ENCODE measurements at places on chromosomes 12 and 14.

GRCh38 chr12:122523280-122523679 is 3.5 kb downstream of the RSRC2 start:
- DNase-seq, result no peak

- no peak for DNase-seq
These were observed 151.4 kb upstream of the RGS6 start for GRCh38 chr14:71780822-71781221.

GRCh38 chr12:24760162-24760561 is 188.7 kb downstream of the BCAT1 start:
- no peak for DNase-seq

DNA sequence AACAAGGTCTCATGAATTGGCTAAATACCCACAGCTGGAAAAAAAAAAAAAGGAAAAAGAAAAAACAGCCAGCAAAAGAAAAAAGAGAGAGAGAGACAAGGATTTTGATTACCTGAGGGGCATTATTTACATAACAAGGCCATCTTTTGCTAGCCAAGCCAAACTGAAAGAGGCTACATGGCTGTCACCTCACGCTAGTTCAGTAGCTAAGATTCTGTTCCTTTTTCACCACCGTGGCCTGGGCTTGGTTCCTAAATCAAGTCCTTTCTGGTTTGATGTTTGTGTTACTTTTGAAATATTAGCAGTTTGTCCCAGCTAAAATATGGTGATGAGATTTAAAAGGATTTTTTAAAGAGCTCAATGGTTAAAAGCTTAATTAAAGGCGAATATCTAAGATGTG is 2.0 kb upstream of the SDS start:
- no peak for DNase-seq

GRCh38 chr12:121021754-121022153 is 5.5 kb upstream of the C12orf43 start:
- no peak for DNase-seq

- DNase-seq, result no peak
These were observed 115.1 kb upstream of the PTPRB start for GRCh38 chr12:70752327-70752726.

GRCh38 chr12:104602406-104602805 is 145.7 kb downstream of the CHST11 start:
- no peak for DNase-seq

GRCh38 chr12:109476807-109477184 is 304 bp downstream of the KCTD10 start:
- DNase-seq, result no peak

GRCh38 chr12:22284871-22285270 is 49.6 kb downstream of the ST8SIA1 start:
- no peak for DNase-seq

GRCh38 chr14:85466678-85467077 is 63.3 kb upstream of the FLRT2 start:
- DNase-seq, result no peak

DNA sequence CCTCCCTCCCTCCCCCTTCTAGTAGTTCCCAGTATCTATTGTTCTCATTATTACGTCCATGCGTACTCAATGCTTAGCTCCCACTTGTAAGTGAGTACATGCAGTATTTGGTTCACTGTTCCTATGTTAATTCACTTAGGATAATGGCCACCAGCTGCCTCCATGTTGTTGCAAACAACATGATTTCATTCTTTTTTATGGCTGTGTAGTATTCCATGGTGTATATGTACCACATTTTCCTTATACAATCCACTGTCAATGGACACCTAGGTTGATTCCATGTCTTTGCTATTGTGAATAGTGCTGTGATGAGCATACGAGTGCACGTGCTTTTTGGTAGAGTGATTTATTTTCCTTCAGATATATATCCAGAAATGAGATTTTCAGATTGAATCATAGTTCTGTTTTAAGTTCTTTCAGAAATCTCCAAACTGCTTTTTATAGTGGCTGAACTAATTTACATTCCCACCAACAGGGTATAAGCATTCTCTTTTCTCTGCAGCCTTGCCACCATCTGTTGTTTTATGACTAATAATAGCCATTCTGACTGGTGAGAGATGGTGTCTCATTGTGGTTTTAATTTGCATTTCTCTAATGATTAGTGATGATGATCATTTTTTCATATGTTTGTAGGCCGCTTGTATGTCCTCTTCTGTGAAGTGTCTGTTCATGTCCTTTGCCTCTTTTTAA is 17.9 kb upstream of the CLEC7A start:
- DNase-seq, result no peak

DNA sequence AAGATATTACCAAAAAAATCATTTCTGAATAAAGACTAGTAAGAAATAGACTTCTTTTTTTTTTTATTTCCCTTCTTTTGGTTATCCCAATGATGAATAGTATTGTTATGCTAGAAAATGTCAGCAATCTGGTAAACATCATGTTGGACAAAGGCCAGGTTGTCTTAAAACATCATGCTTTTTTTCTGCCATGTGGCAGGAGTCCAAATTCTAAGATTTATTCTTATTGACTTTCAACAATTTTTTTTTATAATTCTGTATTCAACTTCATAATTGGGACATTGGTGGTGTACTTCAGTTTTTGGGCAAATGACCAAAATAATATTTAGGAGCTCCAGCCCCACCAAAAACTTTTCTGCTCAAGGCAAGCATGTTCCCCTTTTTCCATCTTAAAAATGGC is 10.5 kb downstream of the DCN start:
- no peak for DNase-seq

DNA sequence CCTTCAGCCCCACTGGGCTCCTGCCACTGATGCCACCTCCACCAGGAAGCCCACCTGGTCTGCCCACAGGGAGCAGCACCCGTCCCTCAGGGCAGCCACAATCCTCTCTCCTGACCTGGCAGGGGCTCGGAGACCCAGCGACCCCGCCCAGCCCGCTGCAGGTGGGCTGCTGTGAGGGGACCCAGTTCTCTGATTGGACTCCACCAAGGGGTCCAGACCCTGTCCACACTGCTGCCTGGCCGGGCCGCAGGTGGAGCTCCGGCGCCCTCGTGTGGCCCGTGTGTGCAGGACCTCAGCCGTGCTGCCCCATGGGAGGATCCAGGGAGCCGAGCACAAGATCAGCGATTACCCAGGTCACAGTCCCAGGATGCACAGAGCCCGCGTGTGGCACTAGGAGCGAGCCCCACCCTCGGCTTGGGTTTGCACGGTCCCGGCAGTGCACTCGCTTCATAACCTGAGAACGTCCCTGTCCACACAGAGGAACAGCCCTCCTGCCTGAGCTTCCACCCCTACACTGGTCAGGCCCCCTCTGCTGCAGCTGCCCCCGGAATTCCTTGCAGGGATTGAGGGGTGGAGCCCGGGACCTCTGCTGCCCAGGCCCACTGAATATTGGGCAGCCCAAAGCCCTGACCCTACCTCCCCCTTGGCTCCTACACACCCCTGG is 35.4 kb upstream of the TMEM179 start:
- DNase-seq, result peak; percentile 82

DNA sequence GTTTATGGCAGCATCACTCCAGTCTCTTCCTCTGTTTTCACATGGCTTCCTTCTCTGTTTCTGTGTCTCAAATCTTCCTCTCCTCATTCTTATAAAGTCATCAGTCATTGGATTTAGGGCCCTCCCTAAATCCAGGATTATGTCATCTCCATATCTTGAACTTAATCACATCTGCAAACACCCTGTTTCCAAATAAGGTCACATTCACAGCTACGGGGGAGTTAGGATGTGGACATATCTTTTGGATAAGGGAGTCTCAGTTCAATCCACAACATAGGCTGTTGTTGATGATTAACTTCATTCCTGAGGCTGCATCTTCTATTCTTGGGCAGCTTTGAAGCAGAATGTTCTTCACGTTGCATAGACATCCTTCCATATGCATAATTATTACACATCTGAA is 40.3 kb upstream of the NTF3 start:
- no peak for DNase-seq

DNA sequence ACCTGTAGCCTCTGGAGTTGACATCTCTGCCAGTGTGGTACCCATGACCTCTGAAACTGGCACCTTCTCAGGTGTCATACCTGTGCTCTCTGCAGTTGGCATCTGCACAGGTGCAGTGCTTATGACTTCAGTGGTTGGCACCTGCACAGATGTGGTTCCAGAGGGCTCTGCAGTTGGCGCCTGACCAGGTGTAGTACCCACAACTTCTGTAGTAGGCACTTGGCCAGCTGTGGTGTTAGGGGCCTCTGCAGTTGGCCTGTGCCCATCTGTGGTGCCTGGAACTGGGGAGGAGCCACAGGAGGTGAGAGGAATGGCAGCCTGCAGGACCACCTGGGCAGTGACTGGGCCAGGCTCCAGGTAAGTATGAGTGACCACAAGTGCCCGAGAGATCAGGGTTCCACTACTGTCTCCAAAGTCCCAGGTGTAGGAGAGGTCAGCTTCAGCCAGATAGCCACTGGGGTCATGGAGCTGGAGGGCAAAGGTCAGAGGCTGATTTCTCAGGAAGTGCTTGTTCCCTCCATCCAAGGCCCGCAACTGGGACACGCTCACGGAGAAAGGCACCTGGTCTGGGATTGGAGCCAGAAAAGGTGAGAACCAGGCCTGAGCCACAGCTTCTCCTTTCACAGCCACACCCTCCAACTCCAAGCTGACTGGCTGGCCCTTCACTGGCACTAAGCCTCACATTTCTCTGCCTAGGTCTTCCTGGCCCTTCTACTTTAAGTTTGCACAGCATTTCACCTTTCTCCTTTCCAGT is 8.6 kb downstream of the PMEL start:
- no peak for DNase-seq

GRCh38 chr14:69077841-69078240 is 75.1 kb downstream of the DCAF5 start:
- DNase-seq, result no peak

- DNase-seq, result peak; percentile 40
These were observed 1.0 kb downstream of the BLTP3B start for GRCh38 chr12:100141666-100141997.

DNA sequence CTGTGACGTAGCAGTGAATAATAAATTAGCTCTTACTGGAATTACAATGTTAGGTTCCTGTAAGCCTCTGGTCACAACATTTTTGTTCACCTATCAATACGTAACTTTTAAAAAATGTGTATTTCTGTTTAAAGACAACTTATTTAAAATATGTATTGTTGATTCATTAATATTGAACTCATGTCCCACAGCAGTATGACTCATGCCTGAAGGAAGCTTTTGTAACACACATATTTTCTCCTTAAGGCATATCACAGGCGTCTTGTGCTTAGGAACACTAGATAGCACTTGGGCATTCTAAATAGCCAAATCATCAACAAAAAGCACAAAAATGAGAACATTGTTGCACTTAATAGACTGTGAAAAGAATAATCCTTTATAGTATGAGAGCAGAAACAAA is 92.5 kb downstream of the GPHN start:
- no peak for DNase-seq

DNA sequence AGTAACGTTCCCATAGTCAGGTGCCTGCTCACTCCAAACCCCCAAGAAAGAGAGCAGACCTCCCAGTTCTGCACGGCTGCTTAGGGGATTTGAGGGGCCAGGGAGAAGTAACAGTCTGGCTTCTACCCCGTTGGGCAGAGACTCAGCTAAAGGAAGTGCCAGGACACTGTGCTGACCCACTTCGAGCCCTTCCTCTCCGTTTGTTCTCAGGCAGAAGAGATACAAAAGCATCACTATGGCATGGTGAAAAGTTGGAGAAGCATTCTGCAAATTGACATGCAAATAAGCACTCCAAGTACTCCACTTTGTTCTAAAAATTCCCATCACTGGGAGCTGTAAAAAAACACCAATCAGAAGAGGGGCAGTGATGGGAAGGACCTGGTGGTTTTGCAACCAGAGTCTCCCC is 239.1 kb downstream of the EGLN3 start:
- no peak for DNase-seq

DNA sequence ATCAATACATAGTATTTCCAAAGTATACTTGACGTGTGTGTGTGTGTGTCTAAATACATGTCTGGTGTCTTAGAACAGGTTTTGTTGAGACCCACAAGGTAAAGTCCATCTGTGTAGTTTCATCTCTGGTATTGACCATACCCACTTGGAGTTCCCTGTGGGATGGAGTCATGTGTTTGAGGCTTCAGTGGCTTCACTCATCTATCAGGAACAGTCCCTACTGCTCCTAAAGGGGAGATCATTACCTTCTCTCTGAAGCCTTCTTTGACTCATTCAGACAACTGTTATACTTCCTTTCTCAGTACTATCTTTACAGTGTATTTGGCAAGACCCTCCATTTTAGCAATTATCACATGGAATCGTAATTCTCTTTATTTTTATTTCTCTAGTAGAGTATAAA is 14.2 kb downstream of the RAB21 start:
- no peak for DNase-seq

- peak; percentile 82 for DNase-seq
These were observed 116.5 kb downstream of the GPHN start for GRCh38 chr14:66624336-66624937.

GRCh38 chr14:59356312-59356711 is 108.9 kb downstream of the GPR135 start:
- no peak for DNase-seq

- no peak for DNase-seq
These were observed 302.8 kb downstream of the FSCB start for GRCh38 chr14:44204061-44204835.

DNA sequence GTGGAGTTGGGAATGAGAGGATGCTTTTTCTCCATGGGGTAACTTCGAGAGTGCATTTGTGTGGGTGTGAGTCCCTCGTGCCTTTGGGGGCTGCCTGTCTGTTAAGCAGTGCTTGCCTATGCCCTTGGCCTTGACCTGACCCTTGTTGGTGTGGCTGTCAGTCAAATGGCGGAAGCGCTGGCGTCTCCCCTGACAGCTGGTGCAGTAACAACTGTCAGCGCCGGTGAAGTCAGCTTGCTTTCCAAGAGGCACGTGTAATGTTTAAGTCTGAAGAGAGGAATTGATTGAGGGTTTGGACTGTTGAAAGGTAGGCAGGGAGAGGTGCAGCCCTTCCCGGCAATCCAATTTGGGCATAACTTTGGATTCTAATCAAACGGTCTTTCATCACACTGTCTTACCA is 211.3 kb downstream of the AACS start:
- DNase-seq, result peak; percentile 61

DNA sequence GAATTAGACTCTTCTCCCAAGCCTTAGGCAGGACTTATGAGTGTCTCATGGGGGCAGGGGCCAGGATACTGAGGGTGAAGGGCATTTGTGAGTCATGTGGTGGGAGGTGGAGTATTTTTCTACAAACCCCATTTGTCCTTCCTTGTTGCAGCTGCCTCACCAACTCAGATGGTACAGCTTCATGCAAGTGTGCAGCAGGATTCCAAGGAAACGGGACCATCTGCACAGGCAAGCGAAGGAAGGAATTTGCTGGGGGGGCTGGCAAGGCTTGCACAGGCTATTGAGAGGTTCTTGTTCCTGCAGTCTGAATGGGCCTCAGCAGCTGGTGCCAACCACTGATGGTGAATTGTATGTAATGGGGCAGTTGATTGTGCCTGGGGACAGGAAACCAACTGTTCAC is 125.1 kb downstream of the STAB2 start:
- peak; percentile 91 for DNase-seq

- no peak for DNase-seq
These were observed 253.4 kb upstream of the SFSWAP start for GRCh38 chr12:131457331-131458047.

GRCh38 chr14:77309131-77309530 is 11.6 kb downstream of the POMT2 start:
- no peak for DNase-seq

All from NCI-H524 (cell line).